ENCODE measurements at places on chromosomes 2 and 18. TPM values are rescaled to one million over a fixed set of nuclear protein-coding genes. Genes with fewer than 3 reads are reported as not detected.

SERPINB4 gene
- 0.40 TPM for total RNA-seq

ZNF532 gene
- total RNA-seq, result 47.3 TPM

MYCN gene
- total RNA-seq, result not detected

IL1A gene
- total RNA-seq, result 0.11 TPM

SLC23A3 gene
- total RNA-seq, result 1.7 TPM

SCYGR2 gene
- not detected for total RNA-seq

PSME4 gene
- total RNA-seq, result 54.7 TPM

TUBA4B gene
- total RNA-seq, result not detected

RAD51AP2 gene
- not detected for total RNA-seq

RBKS gene
- 1.8 TPM for total RNA-seq

DNA sequence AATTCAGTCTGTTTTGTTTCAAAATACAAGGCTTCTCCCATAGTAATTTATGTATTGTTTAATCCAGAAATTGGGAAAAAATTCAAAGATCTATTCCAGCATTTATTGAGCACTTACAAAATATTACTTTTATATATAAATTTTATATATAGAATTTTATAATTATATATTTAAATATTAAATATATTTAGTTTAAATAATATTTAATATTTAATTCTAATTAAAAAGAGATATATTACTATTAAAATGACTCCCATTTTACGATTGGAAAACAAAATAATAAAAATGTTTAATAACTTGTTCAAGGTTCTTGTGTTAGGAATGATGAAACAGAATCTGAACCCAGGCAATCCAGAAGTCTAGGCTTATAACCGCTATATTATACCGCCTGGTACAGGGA lies 40.5 kb upstream of the SESTD1 start:
- no peak for DNase-seq

- DNase-seq, result peak; percentile 74
Observed at GRCh38 chr2:216023055-216023648, 9.8 kb upstream of the MREG start.

- DNase-seq, result peak; percentile 99
Observed at GRCh38 chr2:127508631-127509034, 17.7 kb downstream of the IWS1 start.

- DNase-seq, result no peak
Observed at GRCh38 chr2:182545420-182546167, 118.8 kb upstream of the PDE1A start.

GRCh38 chr2:102619414-102620319 lies at the start of gene SLC9A2:
Gene SLC9A2, plus strand, starts transcription at chr2:102619553. Its CDS starts 296 bp downstream, at chr2:102619849.
- peak; percentile 38 for DNase-seq

GRCh38 chr2:11325961-11326676 lies 18.3 kb downstream of the ROCK2 start:
- DNase-seq, result no peak

DNA sequence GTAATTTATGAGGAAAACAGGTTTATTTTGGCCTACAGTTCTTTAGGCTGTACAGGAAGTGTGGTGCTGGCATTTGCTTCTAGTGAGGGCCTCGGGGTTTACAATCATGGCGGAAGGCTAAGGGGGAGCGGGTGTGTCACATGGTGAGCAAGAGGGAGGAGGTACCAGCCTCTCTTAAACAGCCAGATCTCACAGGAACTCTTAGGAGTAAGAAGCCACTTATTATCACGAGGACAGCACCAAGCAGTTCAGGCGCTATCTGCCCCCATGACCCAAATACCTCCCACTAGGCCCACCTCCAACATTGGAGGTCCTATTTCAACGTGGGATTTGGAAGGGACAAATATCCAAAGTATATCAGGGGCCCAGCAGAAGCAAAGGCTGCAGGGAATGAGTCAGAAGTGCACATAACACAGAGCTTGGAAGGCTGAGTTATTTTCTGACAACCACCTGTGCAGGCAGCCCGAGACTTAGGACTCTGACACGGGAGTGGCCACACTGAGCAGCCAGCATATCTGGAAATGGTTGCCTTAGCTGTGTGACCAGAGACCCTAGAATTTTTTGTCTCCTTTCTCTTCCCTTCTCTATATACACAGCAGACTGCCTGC lies 170.9 kb downstream of the PRPF40A start:
- DNase-seq, result no peak

- DNase-seq, result peak; percentile 74
Observed at GRCh38 chr2:99403084-99403483, 65.9 kb downstream of the EIF5B start.

GRCh38 chr18:31573051-31573450 lies 18.6 kb upstream of the TTR start:
- no peak for DNase-seq

DNA sequence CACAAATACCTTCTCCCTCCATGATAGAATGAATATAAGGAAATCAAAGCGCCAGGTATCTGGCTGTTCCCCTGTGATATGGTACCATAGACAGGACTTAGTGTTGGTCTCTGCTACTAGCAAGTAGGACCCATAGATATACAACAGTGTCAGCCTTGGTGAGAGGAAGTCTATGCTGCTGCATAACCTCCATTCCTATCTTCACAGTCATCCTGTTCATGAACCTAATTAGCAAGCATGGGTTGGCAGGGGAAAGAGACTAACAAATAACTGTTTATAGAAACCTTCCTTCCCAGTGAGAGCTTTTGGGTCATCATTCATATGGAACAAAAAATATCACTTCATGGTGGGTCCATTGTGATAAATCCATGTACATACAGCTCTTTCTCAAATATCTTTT lies 188.9 kb upstream of the FAM98A start:
- DNase-seq, result no peak

DNA sequence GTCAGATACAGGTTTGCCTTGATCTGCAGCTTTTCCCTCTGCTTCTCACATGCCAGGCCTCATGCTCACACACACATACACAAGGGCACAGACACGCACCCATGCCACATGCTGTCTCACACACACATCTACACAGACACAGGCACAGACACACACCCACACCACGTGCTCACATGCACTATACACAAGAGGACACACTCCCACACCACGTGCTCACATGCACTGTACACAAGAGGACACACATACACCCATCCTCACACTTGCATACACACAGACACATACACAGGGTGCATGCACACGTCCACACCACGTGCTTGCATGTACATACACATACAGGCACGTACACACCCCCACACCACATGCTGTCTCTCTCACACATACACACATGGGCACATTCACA lies 253.8 kb downstream of the ATAD2B start:
- no peak for DNase-seq

GRCh38 chr2:8643250-8643995 lies 38.4 kb upstream of the ID2 start:
- DNase-seq, result no peak

DNA sequence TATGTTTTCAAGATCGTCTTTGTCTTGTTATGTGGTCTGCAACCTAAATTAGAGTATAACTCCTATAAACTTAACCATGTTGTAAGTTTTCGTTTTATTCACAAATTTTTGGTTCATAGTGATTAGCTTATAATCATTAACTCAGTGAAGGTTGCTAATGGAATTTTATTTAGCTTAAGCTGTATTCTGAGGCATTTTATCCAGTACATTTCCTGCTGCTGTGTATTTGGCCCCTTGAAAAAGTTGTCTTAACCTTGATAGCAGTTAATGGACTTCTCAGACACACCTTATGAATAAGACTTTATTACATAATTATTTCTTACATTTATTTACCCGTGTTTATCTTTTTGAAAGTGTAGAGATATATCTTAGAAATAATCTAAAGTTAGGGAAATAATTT lies 20.5 kb downstream of the VAPA start:
- no peak for DNase-seq

DNA sequence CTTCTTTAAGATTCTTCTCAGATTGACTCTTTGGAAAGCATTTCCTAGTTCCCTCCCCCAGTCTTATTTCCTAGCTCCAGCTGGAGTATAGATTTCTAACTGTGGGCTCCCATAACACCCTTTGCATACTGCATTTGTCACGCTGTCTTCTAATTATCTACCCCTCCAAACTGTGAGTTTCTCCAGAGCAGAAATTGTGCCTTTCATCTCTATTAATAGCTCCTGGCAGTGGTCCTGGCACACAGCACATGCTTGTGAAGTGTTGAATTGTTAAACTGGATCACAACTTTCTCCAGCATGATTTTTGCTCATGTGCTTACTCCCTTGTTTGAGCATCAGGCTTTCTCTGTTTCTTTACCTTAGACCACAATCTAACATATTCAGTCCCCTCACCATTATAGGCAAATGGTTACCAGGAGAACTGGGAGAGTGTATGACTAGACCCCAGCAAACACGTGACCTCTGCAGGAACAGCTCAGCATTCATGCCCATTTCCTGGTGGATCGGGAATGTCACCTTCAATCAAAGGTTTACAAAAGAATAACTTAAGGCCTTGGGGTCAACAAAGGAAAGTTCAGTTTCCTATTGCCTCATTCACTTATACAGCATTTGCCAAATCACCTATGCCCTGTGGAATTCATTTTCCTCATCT lies 175.7 kb upstream of the TANK start:
- DNase-seq, result no peak

DNA sequence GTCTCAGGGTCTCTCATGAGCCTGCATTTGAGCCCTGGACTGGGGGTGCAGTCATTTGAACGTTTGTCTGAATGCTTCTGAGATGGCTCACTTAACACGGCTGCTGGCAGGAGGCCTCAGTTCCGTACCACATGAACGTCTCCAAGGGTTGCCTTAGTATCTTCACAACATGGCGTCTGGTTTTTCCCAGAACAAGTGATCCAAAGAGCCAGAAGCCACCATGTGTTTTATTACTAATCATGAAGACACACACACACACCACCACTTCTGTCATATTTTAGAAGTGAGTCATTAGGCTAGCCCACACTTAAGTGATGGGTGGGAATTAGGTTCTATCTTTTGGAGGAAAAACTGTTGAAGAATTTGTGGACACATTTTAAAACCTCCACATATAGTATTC lies 15.0 kb upstream of the MYO1B start:
- peak; percentile 69 for DNase-seq

- no peak for DNase-seq
Observed at GRCh38 chr2:143030127-143030526, 99.1 kb upstream of the ARHGAP15 start.

DNA sequence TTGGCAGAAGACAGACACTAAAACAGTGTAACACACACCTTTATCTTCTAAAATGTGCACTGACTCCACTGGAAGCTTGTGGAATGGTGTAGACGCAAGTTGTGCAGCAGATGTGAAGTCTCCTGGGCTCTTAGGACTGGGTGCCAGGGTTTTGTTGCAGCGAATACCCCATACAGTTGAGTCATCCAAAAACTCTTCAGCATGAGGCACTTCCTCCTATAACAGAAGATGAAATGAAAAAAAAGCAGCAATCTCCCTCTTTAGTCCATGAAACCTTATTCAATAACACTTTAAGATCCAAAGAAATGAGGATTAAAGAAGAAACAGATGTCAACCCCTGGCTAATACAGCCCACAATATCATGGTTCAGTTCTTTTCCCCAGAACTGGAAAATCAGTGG lies 22.2 kb downstream of the BUB1 start:
- no peak for DNase-seq

GRCh38 chr2:120375251-120376020 lies 29.5 kb downstream of the INHBB start:
- DNase-seq, result no peak

DNA sequence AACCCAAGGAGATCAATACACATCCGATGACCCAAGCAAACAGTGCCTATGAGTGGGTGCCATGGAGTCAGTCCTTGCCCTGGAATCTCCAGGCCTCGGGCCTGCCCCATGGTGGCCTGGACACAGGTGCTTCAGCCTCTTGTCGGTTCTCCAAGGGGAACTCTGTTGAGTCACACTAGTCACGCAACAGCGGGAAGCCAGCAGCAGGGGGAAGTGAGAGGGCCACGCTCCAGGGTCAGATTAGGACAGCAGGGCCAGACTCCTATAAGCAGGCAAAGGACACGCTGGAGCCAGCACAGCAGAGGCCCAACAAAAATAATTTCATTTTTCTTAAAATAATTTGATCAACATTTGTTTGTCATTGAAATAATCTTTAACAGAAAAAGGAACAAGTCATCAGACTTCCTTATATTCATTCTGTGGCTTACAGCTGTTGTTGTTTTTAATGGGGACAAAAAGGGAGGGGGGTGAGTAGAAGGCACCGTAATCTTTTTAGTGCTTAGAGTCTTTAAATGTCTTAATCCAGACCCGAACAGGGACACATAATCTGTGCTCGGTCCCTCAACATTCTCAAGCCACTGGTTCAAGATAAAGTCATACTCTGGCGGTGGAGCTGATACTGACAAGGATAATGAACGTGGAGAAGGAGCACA lies 16.4 kb upstream of the ARMC9 start:
- peak; percentile 11 for DNase-seq

DNA sequence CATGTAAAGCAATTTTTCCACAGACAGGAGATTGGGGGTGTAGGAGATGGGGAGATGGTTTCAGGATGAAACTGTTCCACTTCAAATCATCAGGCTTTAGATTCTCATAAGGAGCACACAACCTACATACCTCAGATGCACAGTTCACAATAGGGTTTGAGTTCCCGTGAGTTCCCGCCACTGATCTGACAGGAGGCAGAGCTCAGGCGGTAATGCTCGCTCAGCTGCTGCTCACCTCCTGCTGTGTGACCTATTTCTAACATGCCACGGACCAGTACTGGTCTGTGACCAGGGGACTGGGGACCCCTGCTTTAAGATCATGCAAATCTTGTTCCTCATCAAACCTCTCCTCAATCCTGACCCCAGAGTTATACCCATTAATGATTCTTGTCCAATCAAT lies 70.1 kb downstream of the RPE start:
- no peak for DNase-seq

GRCh38 chr2:235493402-235493774 lies 455 bp upstream of the AGAP1 start:
- no peak for DNase-seq

DNA sequence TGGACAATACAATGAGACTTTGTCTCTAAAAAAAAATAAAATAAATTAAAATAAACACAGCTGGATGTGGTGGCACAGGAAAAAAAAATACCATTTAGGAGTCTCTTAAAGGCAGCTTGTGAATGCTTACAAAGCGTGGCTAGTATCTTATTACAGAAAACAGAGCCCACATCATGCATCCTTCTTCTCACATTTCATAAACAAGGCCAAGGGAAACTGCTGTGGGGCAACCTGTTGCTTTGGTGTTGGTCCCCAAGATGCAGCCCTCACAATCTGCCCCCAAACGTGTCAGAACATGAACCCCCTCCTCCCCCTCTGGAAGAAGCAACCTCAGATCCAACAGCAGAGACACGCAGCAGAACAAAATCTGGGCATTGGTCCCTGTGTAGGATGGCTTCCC lies 2.6 kb downstream of the SLC14A1 start:
- DNase-seq, result no peak

DNA sequence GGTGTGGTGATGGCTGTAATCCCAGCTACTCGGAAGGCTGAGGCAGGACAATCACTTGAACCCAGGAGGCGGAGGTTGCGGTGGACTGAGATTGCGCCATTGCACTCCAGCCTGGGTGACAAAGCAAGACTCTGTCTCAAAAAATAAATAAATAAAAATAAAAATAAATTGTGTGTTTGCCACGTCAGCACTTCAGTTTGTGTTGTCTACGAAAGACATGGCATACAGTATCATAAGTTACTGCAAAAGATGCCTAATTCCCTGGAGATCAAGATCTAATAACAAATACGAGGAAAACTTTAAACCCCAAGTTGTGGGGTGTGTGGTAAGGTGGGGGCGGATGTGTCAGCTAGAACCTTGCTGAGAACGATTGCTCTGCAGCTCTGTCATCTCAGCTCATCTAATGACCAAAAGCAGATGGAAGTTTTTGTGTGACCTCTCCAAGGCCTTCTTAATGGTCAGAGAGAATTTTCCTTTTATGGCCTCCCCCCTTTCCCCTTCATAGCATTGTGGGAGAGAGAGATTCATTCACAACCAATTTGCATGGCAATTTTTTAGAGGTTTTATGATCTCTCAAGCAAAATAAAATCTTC lies 11.3 kb downstream of the NPAS2 start:
- DNase-seq, result no peak
